ENCODE measurements at places on chromosomes 13 and 19.
A peak's percentile ranks its signal among the peaks of the same experiment; 100 is the strongest.

GRCh38 chr19:17243830-17244617 lies 1.7 kb downstream of the NR2F6 start:
- DNase-seq, result peak; percentile 88

DNA sequence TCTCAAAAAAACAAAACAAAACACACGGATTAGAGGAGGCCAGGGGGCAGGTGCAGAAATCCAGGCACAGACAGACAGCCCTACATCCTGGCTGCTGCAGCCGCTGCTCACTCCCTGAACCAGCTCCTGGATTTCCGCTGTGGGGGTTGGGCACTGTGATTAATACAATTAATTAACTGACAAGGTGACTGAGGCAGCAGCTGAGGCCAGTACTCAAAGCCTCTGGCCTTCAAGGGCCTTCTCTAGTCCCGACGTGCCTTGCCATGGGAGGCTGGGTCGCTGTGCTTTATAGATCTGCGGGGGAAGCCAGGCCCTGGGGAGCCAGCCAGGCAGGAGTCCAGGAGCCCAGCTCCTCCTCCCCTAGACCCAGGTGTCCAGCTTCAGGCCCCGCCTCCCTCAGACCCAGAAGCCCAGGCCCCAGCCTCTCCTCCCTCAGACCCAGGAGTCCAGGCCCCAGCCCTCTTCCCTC lies 4.6 kb downstream of the NECTIN2 start:
- no peak for DNase-seq

- no peak for DNase-seq
These were observed 139.6 kb downstream of the STOML3 start for GRCh38 chr13:38850868-38851626.

- no peak for DNase-seq
These were observed 42.1 kb downstream of the RHPN2 start for GRCh38 chr19:33022472-33023116.

DNA sequence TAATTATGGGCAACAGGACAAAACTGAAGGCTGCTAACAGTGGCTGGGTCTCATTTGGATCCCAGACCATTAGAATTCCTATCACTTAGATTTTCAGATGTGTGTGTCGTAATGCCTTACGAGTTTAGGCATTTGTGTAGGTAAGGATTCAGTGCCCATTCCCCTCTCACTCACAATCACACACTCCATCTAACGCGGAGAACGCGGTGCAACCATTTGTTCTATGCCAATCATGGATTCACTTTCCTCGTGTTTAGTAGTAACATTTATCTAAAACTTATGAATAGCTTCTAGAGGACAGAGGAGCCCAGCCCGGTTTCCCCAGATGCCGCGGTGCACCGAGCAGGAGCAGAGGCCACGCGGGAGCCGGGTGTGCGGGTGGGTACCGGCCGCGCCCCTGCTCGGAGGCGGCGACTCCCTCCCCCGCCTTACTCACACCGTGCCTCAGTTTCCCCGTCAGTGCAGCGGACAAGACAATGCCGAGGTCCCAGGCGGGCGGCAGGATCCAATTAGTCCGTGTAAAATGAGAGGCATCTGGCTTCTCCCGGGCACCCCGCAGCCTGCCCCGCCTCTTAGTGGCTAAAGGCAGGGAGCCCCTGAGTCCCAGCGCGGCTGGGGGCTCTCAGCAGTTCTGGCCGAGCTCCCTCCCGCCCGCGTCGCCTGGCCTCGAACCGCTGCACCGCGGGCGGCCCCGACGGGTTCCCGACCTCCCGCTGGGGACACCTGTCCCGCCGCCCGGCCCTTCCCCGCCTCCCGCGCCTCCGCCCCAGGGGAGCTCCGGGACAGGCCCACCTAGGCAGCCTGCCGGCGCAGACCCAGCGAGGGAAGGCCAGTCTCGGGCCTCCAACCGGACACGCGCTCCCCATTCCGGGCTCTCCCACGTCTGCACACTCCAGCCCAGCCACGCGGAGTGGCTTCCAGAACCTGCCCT lies 5.9 kb upstream of the C1QTNF9B start:
- DNase-seq, result no peak

GRCh38 chr13:101880581-101880980 lies 428.1 kb downstream of the ITGBL1 start:
- DNase-seq, result no peak

DNA sequence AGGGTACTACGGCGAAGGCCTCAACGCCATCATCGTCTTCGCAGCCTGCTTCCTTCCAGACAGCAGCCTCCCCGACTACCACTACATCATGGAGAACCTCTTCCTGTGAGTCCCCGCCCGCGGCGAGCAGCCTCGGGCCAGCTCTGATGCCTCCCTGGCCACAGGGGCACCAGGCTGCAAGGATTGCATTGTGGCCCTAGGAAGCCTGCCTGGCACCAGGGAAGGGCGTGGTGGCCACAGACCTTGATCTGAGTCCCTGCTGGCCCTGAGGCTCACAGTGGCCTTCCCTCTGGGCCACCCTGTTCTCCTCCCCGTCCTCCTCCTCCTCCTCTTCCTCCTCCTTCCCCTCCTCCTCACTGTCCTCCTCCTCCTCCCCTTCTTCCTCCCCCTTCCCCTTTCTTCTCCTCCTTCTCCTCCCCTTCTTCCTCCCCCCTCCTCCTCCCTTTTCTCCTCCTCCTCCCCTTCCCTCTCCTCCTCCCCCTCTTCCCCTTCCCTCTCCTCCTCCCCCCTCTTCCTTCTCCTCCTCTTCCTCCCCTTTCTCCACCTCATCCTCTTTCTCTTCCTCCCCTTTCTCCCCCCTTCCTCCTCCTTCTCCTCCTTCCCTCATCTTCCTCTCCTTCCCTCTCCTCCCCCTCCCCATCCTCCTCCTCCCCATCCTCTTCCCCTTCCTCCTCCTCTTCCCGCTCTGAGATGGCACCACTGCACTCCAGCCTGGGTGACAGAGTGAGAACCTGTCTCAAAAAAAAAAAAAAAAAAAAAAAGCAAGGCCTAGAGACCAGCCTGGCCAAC lies 24.4 kb upstream of the NMRK2 start:
- no peak for DNase-seq

DNA sequence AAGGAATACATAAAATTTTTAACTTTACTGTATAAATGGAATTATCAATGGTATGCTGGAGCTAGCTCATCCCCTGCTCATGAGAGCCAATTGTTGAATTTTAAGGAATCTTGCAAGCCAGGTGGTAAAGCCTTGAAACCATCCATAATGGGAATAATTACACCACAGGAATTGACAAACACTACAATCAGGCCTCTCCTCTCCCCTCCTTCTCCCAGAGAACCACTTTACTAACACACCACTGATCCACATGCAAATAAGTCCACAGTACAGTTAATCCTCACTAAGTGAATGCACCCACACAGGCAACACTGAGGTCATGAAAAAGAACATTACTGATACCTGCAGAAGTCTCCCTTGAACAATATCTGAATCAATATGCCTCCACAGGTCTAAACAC lies 140.5 kb downstream of the KLF12 start:
- DNase-seq, result no peak

DNA sequence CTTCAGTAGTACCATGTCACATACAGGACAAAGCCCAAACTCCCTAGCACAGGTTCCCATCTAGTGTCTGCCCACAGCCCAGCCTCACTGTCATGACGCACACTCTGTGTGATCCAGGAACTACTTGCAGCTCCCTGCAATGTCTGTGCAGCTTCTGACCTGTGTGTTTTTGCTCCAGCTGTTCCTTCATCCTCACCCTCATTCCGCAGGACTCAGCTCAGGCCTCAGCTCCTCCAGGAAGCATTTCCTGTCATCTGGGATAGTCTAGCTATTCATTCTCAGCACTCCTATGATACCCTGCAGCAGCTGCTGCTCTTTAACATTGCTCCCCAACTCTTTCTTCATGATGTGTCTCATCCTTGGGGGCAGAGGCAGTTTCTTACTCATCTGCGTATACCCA lies 56.1 kb downstream of the ENOX1 start:
- no peak for DNase-seq

- DNase-seq, result no peak
These were observed 6.4 kb downstream of the C3 start for GRCh38 chr19:6713773-6714692.

DNA sequence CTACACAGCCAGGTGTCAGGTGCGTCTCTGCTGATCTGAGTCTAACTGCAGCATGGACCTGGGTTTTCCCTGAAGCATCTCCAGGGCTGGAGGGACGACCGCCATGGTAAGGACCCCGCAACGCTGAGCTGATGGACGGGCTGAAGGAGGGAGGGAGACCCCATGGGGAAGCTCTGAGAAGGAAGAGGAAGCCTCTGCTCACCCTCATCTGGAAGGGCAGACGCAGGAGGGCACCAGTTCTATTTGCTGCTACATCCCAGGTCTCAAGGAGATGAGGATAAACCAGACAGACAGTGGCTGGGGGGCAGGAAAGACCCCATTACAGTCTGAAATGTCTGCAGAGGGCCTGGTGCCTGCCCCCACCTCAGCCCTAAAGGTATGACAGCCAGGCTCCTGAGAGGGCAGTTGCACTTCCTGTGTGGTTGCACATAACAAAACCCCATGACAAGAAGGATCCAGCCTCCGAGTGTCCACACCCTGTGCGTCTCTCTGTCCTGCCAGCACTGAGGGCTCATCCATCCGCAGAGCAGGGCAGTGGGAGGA lies at the start of gene LILRA2:
LILRA2 (plus strand) TSS at position 461 of the 543 bp plus-strand sequence. CDS start 89 bp downstream, outside the sequence.
- DNase-seq, result no peak
